Aorta (tissue), 5 donors: ENCODE measurements at places on chromosomes 13 and 19. TPM values are rescaled to one million over a fixed set of nuclear protein-coding genes. Genes with fewer than 3 reads are reported as not detected.
A peak's percentile ranks its signal among the peaks of the same experiment; 100 is the strongest.

Gene PALM3
- total RNA-seq: 0.63 TPM

Gene TIMM44
- 44.5 TPM for total RNA-seq

Gene ZNF626
- total RNA-seq: 15.0 TPM

Gene SNRNP70
- total RNA-seq: 249 TPM

GRCh38 chr19:58277748-58278540, 811 bp upstream of the ZNF8 start:
- peak; percentile 34 for DNase-seq

DNA sequence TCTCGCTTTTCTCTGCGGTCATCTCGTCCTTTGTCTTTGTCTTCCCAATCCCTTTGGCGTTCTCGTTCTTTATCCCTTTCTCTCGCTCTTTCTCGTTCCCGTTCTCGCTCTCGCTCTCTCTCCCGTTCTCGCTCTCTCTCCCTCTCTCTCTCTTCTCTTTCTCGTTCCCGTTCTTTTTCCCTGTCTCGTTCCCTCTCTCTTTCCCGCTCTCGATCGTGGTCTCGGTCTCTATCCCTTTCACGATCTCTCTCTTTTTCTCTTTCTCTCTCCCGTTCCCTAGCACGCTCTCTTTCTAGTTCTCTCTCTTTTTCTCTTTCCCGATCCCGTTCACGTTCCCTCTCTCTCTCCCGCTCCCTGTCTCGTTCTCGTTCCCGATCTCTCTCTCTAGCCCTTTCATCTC, 77.2 kb downstream of the ZC3H13 start:
- DNase-seq: no peak

GRCh38 chr13:31282741-31283455, 83.1 kb downstream of the B3GLCT start:
- no peak for DNase-seq

DNA sequence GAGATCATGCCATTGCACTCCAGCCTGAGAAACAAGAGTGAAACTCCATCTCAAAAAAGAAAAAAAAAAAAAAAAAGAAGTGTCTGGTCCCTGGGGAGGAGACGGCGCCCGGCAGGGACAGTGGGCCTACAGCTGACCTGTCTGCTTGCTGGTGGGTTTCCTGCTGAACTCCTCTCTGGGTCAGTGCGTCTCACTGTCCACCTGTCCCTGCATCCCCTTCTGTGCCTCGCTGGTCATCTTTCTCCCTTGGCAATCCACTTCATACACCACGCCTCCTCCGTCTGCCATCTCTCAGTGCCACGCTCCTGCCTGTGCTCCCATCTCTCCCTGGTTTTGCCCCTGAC, 63.4 kb downstream of the ACSBG2 start:
- DNase-seq: no peak

- no peak for DNase-seq
Observed at GRCh38 chr13:99898421-99898820, 73.1 kb downstream of the ZIC5 start.
